Small intestine (tissue), 16 donors: ENCODE measurements at places on chromosomes 2 and 18.

DNA sequence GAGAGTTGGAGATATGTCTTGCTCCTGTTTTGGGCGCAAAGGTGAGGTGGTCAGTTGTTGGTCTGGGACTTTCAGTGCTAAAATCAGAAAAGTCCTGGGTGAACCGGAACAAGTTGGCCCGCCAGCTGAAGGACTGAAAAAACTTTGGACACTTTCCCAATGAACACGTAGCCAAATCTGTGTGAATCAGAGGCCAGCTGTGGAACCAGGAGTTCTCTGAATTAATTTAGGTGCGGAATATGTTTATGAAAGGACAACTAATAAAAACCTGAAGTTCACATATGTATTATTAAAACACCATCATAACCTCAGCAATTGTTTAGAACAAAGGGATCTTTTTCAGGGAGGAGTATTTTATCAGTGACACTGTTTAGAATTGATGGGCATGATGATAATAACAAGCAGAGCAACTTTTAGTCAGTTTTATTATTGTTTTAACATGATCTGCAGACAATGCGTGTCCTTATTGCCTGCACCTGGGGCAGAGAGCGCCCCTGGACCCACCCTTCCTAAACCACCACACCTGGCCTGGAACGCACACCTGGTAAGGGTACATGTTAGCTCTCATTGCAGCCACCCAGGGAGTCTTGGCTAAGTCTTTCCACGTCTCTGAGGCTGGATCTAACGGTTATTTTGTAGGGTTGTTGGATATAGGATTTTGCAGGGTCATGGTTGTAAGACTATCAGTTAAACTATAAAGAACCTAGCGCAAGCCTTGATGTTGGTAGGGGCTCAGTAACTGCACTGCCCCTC is 9.9 kb upstream of the ODC1 start:
- peak; percentile 35 for DNase-seq

DNA sequence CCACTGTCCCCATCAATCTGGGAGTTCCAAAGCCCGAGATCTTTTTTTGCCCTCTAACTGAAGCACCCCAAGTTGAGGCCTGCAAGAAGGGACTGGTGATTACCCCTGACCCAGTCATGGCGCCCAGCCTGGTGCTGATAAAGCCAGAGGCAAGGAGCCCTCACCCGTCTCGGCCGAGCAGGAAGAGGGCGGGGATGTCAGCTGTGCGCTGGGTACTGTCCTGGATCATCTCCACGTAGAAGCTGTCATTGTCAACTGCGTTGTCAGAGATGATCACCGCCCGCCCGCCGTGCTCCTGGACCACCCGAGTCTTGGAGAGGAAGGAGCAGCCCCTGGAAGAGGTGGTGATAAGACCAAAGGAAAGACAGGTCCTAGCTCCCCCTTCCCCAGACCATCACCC is 4.4 kb downstream of the PRADC1 start:
- DNase-seq, result no peak

DNA sequence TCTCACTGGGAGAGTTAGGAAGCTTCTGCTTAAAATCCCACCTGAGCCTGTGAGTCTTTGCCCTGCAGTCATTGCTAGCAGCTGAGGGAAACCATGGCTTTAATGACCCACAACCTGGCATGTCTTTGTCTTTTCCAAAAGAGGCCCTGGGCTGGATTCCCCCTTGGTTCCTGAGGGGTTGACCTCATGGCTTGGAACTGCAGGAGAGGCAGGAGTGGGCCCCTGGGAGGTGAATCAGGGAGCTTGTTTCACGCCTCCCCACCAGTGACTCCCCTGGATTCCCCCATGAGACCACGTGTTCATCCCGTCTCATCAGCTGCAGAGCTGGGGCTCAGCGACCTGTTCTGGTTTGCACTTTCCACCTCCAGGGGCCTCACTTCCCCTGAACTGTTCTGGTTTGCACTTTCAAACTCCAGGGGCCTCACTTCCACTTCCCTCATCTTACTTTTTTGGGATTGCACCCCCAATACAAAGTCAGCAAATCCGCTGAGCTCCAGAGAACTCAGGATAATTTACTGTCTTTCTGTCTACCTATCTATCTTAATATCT is 58.5 kb upstream of the TMEM18 start:
- DNase-seq, result peak; percentile 6

DNA sequence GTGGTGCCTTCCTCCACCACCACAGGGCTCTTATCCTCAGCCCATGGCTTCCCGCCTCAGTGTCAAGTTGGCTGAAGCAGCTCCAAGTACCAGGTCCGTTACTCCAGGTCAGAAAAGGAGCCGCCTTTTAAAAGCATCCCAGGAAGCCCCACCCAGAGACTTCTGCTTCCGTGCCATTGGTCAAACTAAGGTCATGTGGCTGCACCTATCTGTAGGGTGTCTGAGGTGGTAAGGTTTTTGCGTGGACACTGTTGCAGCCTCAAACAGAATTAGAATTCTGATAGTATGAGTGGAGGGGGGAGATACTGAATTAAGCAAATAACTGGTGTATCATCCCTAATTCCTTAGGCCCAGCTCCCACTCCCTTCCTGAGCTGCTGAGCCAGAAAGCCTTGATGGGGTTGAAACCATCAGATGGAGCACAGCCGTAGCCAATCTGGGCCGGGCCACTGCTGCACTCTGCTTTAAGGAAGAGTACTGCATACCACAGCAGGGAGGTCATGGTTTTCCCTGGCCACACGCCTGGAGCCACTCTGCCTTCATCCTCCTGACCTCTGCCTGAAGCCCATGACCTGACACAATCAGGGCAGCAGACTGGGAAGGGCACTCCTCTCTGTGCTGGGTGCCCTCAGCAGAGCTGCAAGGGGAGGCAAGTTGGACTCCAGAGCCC is 8.4 kb downstream of the TMEM247 start:
- DNase-seq, result no peak

DNA sequence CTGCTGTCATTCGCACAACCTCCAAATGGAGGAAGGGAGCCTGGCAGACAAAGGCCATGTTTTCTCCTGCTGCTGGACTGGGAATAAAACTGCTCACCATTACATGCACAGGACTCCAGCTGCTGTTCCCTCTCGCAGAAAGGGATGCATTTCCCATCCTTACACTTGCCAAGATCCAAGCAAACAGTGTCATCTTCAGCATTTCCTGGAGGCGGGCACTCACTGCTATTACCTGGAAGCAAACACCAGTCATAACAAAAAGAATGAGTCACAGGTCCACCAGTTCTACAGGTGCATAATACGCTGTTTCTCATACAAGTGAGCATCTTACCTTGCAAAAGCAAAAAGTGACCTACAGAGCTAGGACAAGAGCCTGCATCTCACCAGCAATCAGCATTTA is 22.7 kb downstream of the IAH1 start:
- peak; percentile 39 for DNase-seq

- DNase-seq, result no peak
These were observed 1099.8 kb upstream of the CRIM1 start for GRCh38 chr2:35255826-35256225.

GRCh38 chr2:97747716-97748115 is 34.3 kb downstream of the ZAP70 start:
- no peak for DNase-seq

GRCh38 chr2:127024769-127025358 is 82.1 kb downstream of the BIN1 start:
- peak; percentile 21 for DNase-seq

DNA sequence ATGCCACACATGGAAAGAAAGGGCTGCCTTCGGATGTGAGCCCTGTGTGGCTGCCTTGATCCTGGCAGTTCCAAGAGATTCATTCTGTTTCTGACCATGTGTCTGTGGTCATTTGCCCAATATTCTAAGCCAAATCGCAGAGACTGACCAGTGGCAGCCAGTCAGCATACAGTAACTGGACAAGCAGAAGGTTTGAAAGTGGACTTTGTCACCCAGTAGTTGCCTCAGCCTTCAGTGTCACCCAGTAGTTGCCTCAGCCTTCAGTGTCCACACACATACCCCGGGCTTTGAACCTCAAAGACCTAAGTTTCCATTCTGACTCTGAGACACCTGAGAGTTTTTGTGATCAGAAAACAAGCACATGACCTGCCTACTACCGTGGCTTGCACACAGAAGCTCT is 5.0 kb downstream of the RFX8 start:
- DNase-seq, result no peak

DNA sequence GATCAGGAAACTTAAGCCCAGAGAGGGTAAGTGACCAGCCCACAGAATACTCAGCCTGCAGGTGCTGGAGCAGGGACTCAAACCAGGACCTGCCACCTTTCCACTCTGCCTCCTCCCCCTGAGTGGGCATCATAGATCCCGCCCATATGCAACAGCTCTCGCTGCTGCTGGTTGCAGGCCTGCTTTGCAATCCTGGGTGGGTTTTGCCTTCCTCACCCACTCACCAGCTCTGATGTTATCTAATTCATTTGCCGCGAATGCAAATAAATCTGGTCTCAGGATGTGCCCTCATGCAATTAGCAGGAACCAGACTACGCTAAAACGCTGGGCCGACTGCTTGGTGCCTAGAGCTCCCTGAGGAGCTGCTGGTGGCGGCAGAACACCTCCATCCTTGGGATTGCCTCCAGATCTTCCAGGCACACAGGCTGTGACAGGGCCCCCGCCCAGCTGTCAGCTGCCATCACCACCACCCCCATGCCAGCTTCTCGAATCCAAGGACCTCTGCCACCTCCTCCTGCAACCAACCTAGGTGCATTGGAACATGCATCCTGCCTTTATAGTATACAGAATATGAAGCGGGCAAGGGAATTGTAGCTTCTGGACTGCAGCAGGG is 28.8 kb downstream of the CNGA3 start:
- DNase-seq, result no peak

- no peak for DNase-seq
These were observed 41.6 kb downstream of the DHRS9 start for GRCh38 chr2:169110916-169111315.
